DMS79 (cell line): ENCODE measurements at places on chromosomes 16 and 17.

- DNase-seq: no peak
Measured at GRCh38 chr16:11501632-11502031, 85.1 kb downstream of the LITAF start.

GRCh38 chr16:4060009-4060408, 56.2 kb downstream of the ADCY9 start:
- DNase-seq: no peak

GRCh38 chr16:49055824-49056545, 225.7 kb downstream of the CBLN1 start:
- DNase-seq: peak; percentile 1

DNA sequence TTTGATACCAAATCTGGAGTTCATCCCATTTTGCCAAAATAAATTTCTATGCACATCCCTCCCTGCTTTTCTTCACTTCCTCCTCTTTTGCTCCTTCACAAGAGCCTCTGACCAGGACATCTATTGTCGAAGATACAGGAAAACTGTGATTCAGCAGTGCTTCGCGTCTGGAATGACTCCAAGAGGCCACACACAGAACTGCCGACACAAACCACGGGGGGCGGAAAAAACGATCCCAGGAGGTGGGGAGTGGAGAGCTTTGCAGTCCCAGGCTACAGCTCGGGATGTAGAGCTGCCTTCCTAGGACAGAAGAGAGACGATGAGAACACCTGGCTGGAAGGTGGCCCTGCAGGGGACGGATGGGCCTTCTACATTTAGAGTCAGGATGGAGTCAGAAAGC, 102.8 kb downstream of the XYLT1 start:
- DNase-seq: no peak

- DNase-seq: no peak
Measured at GRCh38 chr17:48513097-48513496, 17.7 kb downstream of the HOXB1 start.
